ENCODE measurements at places on chromosomes 7 and 10.

DNA sequence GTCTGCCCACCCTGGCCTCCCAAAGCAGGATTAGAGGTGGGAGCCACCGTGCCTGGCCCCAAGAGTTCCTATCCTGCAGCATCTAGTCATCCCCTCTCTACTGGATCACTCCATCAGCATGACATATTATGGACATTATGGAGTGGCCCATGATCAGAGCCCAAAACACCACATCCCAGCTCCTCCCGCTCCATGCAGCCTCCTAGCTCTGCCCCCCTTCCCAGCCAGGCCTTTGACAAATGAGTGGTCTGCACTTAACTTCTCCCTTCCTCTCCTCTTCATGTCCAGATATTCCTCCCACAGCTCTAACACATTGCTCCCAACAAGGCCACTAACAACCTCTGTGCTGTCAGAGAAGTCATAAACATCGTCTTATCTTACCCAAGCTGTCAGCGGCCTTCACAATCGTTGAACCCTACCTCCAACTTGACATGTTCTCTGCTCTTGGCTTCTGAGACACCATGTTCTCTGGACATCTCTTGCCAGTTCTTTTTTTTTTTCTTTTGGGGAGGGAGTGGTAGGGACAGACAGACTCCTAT is 187.6 kb downstream of the NSUN6 start:
- DNase-seq, result no peak

DNA sequence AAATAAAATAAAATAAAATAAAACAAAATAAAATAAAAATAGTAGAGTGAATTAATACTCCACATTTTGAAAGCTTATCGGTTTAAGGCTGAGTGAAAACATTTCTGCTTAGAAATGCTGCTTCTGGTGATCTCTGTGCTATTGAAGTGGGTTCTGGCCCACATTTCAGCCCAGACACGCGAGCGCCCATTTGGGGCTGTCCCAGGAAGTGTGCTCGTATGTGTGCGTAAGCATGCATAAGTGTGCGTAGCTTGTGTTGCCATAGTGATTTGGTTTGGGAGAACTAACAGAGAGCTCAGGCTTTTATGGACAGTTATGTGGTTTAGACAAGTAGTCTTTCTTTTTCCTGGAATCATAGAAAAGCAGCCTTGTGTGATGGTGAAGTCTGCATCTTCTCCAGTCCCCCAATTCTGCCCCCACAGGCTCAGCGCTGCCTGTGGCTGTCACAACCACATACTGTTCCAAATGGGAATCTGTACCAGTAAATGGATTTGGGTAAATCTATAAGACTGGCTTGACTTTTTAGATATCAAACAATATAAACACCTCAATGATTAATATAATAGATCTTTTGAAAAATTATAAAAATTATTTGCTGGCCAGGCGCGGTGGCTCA is 29.8 kb upstream of the PURB start:
- no peak for DNase-seq

DNA sequence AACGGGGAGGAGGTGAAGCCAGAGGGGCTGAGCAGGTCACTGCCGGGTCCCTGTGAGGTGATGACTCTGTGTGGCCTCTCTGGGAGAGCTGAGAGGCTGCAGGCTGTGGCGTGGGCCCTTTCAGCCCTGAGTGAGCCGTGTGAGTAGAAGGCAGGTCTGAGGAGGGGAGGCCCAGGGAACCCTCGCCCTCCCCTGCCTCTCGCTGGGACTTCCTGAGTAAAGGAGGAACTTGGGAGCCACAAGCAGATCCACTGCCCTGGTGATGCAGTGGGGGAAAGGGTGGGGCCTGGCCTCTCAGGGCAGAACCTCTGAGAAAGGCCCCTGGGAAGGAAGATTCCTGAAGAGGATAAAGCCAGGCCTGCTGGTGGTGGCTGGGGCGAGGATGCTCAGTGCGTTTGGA is 22.8 kb downstream of the EEPD1 start:
- DNase-seq, result no peak

GRCh38 chr7:70919481-70920073 is 212.4 kb upstream of the GALNT17 start:
- DNase-seq, result peak; percentile 75

DNA sequence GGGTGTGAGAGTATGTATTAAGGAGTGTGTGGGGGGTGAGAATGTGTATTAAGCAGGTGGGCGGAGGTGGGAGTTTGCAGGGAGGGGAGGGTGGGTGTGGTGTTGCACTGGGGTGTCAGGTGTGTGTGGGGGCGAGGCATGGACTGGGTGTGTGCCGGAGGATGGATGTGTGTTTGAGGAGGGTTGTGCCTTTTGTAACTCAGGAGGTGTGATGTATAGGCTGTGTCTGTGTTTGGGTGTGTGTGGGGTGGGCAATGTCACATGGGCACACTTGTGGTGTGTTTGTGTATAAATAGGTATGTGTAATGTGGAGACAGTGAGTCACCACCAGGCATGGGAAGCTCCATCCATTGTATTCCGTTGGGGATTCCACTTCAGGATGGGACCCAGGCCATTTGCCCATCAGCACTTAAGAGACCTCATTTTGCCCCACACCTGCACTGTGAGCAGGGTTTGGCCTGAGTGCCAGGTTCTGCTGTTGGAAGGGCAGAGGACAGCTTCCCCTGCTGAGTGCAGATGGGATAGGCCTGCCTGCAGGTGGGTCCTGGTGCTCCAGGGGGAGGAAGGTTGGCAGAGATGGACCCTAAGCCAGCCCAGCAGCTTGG is 5.8 kb downstream of the UNC5B start:
- DNase-seq, result peak; percentile 70

GRCh38 chr10:62637249-62638061 is 167.1 kb upstream of the ADO start:
- DNase-seq, result no peak

- DNase-seq, result no peak
Measured at GRCh38 chr10:70674560-70675495, 2.5 kb downstream of the ADAMTS14 start.

DNA sequence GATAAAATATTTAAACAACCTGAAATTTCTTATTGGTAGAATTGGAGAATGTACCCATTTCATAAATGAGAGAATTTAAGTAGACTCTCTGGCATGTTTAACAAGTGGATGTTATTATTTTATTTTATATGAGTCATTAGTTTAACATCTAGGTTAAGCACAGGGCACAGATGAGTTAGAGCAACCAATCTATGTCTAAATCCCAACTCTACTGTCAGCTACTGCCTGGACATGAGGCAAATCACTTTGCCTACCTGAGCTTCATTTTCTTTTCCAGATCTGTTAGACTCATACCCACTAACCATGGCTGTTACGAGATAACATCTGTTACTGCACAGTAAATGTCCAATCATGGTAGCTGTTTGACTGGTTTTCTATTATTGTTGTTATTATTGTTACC is 251.1 kb downstream of the INHBA start:
- DNase-seq, result no peak

DNA sequence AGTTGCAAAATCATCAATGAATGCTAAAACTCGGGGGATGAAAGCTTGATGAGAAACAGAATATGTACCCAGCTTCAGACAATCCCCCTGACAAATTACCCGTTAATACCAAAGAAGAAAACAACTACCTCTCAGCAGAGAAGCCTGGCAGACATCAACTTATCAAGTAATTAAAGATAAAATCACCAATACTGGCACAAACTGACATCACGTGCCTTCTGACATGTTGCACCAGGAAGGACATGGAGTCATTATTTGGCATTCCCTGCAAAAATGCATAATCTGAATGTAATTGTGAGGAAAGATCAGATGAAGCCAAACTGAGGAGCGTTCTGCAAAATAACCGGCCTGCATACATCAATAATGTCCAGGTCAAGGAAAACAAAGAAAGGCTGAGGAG is 7.7 kb downstream of the SLIT1 start:
- DNase-seq, result no peak

DNA sequence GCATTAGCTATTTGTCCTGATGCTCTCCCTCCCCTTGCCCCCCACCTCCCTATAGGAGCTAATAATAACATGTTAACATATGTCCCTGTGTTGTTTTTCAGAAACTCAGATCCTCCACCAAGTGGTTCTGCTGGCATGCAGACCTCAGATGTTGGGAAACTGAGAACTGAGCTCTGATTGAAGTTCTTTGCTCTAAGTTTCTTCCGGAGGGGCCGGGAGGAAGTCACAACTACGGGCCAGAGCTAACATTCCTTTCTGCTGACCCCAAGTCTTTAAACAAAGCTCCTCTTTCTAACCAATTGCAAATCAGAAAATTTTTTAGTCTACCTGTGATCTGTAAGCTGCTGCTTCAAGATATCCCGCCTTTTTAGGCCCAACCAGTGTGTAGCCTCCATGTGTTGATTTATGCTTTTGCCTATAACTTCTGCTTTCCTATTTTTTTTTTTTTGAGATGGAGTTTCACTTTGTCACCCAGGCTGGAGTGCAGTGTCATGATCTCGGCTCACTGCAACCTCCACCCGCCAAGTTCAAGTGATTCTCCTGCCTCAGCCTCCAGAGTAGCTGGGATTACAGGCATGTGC is 66.6 kb downstream of the LYZL1 start:
- DNase-seq, result no peak

GRCh38 chr7:149879766-149880637 is 6.2 kb downstream of the ATP6V0E2 start:
- peak; percentile 22 for DNase-seq

Data from endodermal cell (in vitro differentiated cells).